ENCODE measurements at places on chromosomes 13 and 19.

DNA sequence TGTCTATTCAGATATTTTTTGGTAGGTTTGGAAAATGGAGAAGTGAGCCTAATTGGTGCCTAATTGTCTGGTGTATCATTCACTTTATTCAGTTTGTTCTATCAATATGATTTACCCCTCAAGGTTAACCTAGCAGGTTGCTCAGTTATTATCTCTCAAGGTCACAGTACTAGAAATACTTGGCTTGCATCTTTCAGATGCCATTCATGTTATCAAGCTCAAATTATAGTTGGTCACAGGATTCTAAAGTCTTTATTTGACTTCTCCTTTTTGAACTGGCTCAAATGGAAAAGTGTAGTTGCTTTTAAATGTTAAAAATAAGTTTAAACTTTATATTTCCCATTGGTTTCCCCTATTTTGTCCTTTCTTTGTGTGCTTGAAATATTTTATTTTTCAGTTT lies 2.6 kb downstream of the KCNRG start:
- DNase-seq, result no peak

DNA sequence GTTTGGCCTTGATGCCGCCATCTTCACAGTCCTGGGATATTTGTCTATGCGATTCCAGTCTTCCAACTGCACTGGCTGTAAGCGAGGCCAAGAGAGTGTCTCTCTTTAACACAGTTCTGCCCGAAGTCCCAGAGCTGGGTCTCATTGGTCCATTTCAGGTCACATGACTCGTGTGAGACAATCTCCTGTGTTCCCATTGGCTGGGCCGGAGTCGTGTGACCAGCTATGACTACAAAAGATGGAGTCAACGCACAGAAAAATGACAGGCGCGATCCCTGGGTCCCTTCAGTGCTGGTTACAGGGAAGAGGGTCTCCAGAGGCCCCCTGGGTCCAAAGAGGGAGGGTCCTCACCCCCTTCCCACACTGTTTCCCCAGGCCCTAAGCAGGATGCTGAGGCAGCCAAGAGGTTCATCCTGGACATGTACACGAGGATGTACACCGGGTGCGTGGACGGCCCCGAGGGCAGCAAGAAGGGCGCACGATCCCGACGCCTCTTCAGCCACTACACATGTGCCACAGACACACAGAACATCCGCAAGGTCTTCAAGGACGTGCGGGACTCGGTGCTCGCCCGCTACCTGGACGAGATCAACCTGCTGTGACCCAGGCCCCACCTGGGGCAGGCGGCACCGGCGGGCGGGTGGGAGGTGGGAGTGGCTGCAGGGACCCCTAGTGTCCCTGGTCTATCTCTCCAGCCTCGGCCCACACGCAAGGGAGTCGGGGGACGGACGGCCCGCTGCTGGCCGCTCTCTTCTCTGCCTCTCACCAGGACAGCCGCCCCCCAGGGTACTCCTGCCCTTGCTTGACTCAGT lies 15.9 kb upstream of the S1PR4 start:
- DNase-seq, result no peak

GRCh38 chr13:70034286-70034685 lies 73.3 kb upstream of the ATXN8OS start:
- DNase-seq, result no peak

DNA sequence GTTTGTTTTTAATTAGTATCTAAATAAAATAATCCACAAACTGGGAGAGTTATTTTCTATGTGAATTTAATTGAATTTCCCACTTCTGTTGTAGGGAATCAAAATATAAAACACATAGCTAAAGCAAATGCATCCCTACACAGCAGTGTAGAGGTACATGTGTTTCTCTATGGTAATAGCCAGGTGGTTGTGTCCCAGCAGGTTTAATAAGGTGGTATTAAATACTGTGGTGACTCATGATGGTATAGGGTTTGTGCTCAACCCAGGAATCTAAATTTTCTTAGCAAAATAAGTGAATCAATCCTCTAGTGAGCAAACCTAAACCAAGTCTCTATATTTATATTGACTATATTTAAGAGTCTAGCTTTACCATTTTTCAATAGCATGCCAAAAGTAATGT lies 30.0 kb downstream of the PCDH9 start:
- DNase-seq, result no peak
